Lung (tissue), 17 donors: ENCODE measurements at places on chromosomes 1 and 21. TPM values are rescaled to one million over a fixed set of nuclear protein-coding genes. Genes with fewer than 3 reads are reported as not detected.
A peak's percentile ranks its signal among the peaks of the same experiment; 100 is the strongest.

DNA sequence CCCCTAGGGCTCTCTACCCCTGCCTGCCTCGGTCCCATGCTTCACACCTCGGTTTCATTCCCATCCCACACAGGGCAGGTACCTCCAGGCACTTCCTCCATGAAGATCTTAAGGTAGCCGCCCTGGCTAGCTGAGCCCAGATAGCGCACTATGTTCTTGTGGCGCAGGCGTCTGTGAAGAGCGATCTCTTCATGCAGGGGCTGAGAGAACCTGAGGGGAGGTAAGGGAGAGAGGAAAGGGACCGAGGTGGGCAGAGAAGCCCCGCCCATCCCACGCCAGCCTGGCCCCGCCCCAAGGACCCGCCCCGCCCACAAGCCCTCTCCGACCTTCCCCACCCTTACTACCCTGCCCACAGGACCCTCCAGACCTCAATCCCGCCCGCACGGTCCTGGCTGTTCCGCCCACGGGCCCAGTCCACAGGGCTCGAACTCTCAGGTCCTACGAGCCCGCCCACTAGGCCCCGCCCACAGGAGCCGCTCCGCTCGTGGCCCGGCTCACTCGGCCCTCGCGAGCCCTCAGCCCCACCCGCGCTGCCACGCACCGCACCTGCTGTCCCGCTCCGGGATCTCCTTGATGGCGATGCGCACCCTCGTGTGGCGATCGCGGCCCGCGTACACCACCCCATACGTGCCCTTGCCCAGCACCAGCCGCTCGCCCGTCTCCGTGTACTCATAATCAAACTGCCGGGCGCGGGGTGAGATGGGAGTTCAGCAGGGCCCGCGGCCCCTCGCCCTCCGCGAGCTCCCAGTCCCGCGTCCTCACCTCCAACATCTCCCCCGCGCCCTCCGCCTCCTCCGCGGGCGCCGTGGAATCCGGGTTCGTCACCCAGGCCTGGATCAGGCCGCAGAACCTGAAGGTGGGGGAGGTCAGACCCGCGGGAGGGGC, 6.4 kb downstream of the MAP3K6 start:
- H3K4me1 ChIP-seq = peaks cover 13% of the 10 kb centered on the region
- H3K27me3 ChIP-seq = peaks cover 2% of the 10 kb centered on the region
- no peak overlapping the region for H3K27ac ChIP-seq
- no peak overlapping the region for H3K4me3 ChIP-seq
- no peak for DNase-seq

DNA sequence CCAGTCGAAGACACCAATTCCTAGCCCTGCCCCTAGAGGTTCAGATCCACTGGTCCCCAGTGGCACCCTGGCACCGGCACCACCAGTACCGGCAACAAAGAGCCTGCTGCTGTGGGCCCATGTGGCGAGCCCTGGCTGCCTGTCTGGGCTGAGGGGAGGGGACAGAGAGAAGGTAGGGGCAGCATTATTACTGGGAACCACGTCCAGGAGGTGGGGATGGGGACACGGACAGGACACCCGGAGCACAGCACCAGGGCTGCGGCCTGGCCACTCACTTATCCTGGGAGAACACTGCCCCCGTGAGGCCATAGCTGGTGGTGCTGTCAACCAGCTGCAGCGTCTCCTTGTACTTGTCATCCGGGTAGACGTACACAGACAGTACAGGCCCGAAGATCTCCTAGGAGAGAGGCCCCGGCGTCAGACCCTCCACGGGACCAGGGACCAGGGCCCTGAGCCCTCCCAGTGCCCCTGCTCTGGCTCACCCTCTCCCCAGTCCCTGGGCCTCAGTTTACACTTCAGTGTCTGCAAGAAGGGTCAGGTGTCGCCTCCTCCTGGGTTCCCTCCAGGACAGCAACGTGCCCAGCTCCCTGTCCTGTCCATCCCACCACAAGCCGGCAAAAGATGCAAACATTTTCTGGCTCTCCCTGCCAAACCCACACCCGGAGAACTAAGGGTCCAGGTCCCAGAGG, 15.8 kb upstream of the TAS1R2 start:
- no peaks in the 10 kb centered on the region for H3K4me1 ChIP-seq
- no peak overlapping the region for H3K4me3 ChIP-seq
- peak; percentile 91 for DNase-seq
- no peaks in the 10 kb centered on the region for H3K36me3 ChIP-seq
- no peak overlapping the region for H3K27ac ChIP-seq

GRCh38 chr1:64005801-64006200, 197.6 kb upstream of the UBE2U start:
- DNase-seq = no peak
- no peak overlapping the region for H3K4me3 ChIP-seq
- H3K4me1 ChIP-seq = no peaks in the 10 kb centered on the region
- H3K36me3 ChIP-seq = no peaks in the 10 kb centered on the region

DNA sequence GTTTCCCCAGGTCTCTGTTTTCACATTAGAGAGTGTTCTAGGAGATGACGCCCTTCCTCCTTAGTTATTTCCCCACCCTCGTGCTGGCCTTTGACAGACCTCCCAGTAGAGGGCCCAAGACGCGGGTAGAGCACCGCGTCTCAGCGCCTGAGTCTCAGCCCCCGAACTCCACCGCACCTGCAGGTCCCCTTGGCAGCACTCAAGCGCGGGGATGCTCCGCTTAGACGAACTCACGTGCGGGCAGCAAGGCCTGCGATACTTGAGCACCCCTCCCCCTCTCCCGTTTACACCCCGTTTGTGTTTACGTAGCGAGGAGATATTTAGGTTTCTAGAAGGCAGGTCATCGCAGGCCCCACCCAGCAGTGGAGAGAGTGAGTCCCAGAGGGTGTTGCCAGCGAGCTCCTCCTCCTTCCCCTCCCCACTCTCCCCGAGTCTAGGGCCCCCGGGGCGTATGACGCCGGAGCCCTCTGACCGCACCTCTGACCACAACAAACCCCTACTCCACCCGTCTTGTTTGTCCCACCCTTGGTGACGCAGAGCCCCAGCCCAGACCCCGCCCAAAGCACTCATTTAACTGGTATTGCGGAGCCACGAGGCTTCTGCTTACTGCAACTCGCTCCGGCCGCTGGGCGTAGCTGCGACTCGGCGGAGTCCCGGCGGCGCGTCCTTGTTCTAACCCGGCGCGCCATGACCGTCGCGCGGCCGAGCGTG, at the start of gene CD55:
CD55 (plus strand) TSS at position 600 of the 711 bp plus-strand sequence; CDS start at position 688, 88 bp downstream.
- peaks cover 5% of the 10 kb centered on the region for H3K36me3 ChIP-seq
- H3K27me3 ChIP-seq = no peaks in the 10 kb centered on the region
- peak within 1 kb of the TSS; percentile 92 for H3K27ac ChIP-seq
- DNase-seq = peak; percentile 86
- H3K4me1 ChIP-seq = peaks cover 2% of the 10 kb centered on the region

- H3K27ac ChIP-seq = no peak overlapping the region
- no peaks in the 10 kb centered on the region for H3K36me3 ChIP-seq
- DNase-seq = peak; percentile 88
- peaks cover 10% of the 10 kb centered on the region for H3K4me1 ChIP-seq
Observed at GRCh38 chr1:156146020-156146768, 7.2 kb upstream of the SEMA4A start.

- H3K27me3 ChIP-seq = no peaks in the 10 kb centered on the region
- H3K27ac ChIP-seq = no peak overlapping the region
- no peaks in the 10 kb centered on the region for H3K36me3 ChIP-seq
- H3K4me1 ChIP-seq = peaks cover 4% of the 10 kb centered on the region
- no peak for DNase-seq
- H3K4me3 ChIP-seq = no peak overlapping the region
Observed at GRCh38 chr1:1623631-1624442, 8.1 kb upstream of the MMP23B start.

GRCh38 chr1:6287431-6287886, 26.6 kb upstream of the GPR153 start:
- peaks cover 14% of the 10 kb centered on the region for H3K4me1 ChIP-seq
- H3K4me3 ChIP-seq = no peak overlapping the region
- H3K27me3 ChIP-seq = no peaks in the 10 kb centered on the region
- H3K36me3 ChIP-seq = no peaks in the 10 kb centered on the region

- no peaks in the 10 kb centered on the region for H3K4me1 ChIP-seq
- peaks cover 21% of the 10 kb centered on the region for H3K36me3 ChIP-seq
Observed at GRCh38 chr1:117104986-117105385, 16.6 kb downstream of the TRIM45 start.

- no peaks in the 10 kb centered on the region for H3K36me3 ChIP-seq
- H3K27me3 ChIP-seq = peaks cover 22% of the 10 kb centered on the region
- H3K4me1 ChIP-seq = no peaks in the 10 kb centered on the region
- no peak overlapping the region for H3K4me3 ChIP-seq
Observed at GRCh38 chr1:40820251-40820797, 36.7 kb downstream of the KCNQ4 start.

- H3K4me3 ChIP-seq = no peak overlapping the region
- H3K27ac ChIP-seq = no peak overlapping the region
- no peaks in the 10 kb centered on the region for H3K4me1 ChIP-seq
- H3K36me3 ChIP-seq = no peaks in the 10 kb centered on the region
- no peak for DNase-seq
- no peaks in the 10 kb centered on the region for H3K27me3 ChIP-seq
Observed at GRCh38 chr1:34696981-34697380, 57.9 kb upstream of the GJB5 start.

GRCh38 chr1:150321826-150322166, 463 bp downstream of the PRPF3 start:
- H3K27ac ChIP-seq = peak overlapping the region; percentile 92
- DNase-seq = no peak
- peaks cover 16% of the 10 kb centered on the region for H3K36me3 ChIP-seq
- no peaks in the 10 kb centered on the region for H3K27me3 ChIP-seq
- peak overlapping the region; percentile 71 for H3K4me3 ChIP-seq

DNA sequence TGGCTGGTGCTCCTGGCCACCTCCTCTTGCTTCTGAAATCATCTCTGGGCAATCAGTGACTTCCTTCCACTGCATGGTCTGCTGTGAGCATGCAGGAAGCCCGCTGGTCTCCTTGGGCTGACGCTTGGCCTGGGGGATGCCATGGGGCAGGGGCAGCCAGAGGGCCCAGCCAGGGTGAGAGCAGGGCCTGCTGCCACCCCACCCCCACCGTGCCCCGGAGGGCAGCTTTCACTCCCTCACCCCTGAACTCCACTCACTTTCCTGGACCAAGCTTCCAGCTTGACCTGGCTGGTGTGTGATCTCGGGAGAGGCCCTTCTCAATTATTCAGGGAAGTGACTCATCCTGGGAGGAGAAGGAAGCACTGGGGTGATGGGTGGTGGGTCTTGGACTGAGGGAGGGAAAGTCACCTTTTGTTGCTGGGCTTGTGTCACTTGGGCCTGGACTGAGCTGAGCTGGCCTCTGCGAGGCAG, 270.2 kb upstream of the CSF3R start:
- no peak overlapping the region for H3K27ac ChIP-seq
- no peaks in the 10 kb centered on the region for H3K4me1 ChIP-seq
- H3K4me3 ChIP-seq = no peak overlapping the region
- no peak for DNase-seq

DNA sequence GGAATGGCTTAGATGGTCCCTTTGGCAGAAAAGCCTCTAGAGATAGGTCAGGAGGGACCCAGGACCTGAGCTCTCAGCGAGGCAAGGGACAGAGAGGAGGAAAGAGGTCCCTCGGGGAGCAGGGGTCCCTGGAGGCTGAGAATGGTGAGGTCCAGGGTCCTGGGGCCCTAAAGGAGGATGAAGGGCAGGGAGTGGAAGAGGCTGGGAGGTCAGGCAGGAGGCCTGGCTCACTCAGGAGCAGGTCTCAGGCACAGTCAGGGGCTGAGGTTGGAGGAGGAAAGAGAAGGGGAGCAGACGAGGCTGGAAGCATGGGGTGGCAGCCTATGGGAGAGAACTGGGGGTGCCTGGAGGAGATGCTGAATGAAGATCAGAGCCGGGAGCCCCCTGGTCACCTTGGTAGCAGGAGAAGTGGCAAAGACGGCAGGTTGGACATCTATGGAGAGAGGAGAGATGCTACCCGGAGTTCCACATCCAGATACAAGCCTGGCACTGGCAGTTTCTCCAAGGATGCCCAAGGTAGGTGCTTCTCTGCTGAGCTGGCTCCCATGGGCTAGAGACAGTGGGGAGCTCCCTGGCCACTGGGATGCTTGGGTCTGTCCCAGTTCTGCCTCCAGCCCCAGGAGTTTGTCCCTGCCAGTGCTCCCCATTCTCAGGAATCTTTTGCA, 22.6 kb downstream of the IGFN1 start:
- H3K27me3 ChIP-seq = no peaks in the 10 kb centered on the region
- H3K36me3 ChIP-seq = no peaks in the 10 kb centered on the region
- H3K4me3 ChIP-seq = no peak overlapping the region
- no peak for DNase-seq

GRCh38 chr1:108881369-108881768, 4.6 kb downstream of the GPSM2 start:
- H3K4me1 ChIP-seq = no peaks in the 10 kb centered on the region
- peaks cover 1% of the 10 kb centered on the region for H3K36me3 ChIP-seq
- no peak overlapping the region for H3K4me3 ChIP-seq

GRCh38 chr1:68633141-68633919, 136.4 kb upstream of the DEPDC1 start:
- H3K27ac ChIP-seq = no peak overlapping the region
- H3K4me1 ChIP-seq = no peaks in the 10 kb centered on the region
- no peaks in the 10 kb centered on the region for H3K36me3 ChIP-seq
- DNase-seq = peak; percentile 1

GRCh38 chr1:113978863-113979702, at the start of gene OLFML3:
TSS of gene OLFML3 (plus strand) at chr1:113979474. CDS start at chr1:113979517, 43 bp downstream.
- H3K4me3 ChIP-seq = no peak within 1 kb of the TSS
- peak; percentile 98 for DNase-seq
- H3K36me3 ChIP-seq = peaks cover 9% of the 10 kb centered on the region
- peak within 1 kb of the TSS; percentile 59 for H3K27ac ChIP-seq
- no peaks in the 10 kb centered on the region for H3K27me3 ChIP-seq

TMOD4 gene
- total RNA-seq = 0.83 TPM

RSRP1 gene
- 210 TPM for total RNA-seq

RPTN gene
- total RNA-seq = not detected

DIO1 gene
- 1.1 TPM for total RNA-seq

KCTD3 gene
- 47.5 TPM for total RNA-seq

KIRREL1 gene
- total RNA-seq = 33.9 TPM

CYP4A22 gene
- 0.18 TPM for total RNA-seq

SHISAL2A gene
- total RNA-seq = 1.7 TPM
